ENCODE measurements at places on chromosomes 2 and 18. TPM values are rescaled to one million over a fixed set of nuclear protein-coding genes. Genes with fewer than 3 reads are reported as not detected.

REG1B gene
- not detected for total RNA-seq

ZNF516 gene
- 1.7 TPM for total RNA-seq

KYNU gene
- total RNA-seq: not detected

KLHL14 gene
- total RNA-seq: not detected

FOXI3 gene
- not detected for total RNA-seq

USP40 gene
- total RNA-seq: 34.6 TPM

TGFA gene
- total RNA-seq: 0.43 TPM

DNA sequence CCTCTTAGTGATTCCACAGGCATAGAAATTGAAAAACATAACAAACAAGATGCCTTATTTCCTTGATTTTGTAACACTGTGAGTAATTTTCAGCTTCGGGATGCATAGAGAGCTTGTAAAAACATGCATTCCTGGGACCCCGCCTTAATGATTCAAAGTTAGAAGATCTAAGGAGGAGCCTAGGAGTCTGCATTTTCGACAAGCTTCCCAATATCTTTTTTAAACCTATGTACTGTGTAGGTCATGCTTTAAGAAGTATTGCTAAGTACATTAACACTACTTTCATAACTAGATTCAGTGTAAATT is 109.8 kb upstream of the ZNF516 start:
- DNase-seq: no peak

DNA sequence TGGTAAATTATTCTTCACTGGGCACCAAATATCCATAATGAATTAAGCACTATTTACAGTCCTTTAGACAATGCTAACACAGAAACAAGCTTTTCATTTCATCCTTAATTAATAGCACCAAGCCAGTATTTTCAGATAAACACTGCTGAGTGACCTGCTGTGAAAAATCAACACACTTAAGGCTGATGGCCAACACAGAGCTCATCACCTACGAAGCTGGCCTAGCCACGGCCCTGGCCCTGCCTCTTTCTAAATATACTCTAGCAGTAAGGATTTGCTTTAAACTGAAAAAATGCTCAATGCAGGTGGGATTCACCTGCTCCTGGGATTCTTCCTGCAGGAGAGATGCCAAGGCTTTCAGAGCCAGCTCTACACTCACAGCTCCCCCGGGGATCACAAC is 18.4 kb downstream of the CYB5A start:
- no peak for DNase-seq

GRCh38 chr2:132652474-132652873 is 17.5 kb downstream of the LYPD1 start:
- DNase-seq: peak; percentile 77

GRCh38 chr2:202034249-202035088 is 814 bp downstream of the FZD7 start:
- DNase-seq: peak; percentile 48

GRCh38 chr2:162317861-162318327 is 590 bp downstream of the IFIH1 start:
- DNase-seq: peak; percentile 39

Data from MG63 (cell line).